NCI-H510A treated with DMSO at 0.1 percent for 48 hours (cell line): ENCODE measurements at places on chromosomes 5 and 9.

- DNase-seq: no peak
These were observed 672.1 kb upstream of the RIOK2 start for GRCh38 chr5:97854871-97855762.

DNA sequence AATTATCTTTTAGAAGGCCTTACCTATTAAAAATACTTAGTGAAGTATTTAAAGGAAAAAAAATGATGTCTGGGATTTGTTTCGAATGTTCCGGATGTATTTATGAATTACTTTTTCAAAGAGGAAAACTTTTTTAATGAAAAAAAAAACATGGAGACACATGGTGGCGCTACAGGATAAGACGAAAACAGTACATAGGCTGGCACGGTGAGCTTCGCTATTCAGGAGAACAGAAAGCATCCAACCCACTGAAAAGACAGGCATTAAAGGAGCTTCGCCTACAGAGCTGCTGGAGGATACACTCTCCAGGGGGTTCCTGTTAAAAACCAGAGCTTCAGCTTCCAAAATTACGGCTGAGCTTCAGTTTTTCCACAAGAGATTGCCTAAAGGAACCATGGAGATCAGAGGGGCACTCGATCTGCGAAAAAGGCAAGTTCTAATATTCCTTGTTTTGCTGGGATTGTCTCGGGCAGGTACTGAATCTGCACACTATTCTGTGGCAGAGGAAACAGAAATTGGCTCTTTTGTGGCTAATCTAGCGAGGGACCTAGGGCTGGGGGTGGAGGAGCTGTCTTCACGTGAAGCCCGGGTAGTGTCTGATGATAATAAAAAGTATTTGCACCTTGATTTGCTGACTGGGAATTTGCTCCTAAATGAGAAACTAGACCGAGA, at the start of gene PCDHB14:
TSS of gene PCDHB14 (plus strand) at position 232 of the 672 bp plus-strand sequence. CDS start at position 395, 163 bp downstream.
- no peak for DNase-seq

DNA sequence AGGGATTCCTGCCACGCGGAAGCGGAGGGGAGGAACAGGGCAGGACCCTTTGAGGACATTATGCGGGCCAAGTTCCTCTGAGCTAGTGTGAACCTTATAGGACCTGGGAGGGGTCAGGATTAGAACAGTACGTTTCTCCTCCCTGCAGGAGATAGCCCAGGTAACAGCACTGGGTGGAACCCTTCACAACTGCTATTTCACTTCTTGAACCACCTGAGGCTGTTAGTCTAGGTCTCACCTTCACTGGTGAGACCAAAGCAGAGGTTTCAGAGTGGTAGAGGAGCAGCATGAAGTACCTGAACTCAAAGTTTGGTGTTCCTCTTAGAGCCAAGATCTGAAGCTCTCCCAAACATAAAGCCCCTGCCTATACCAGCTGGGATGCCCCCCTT, 832 bp downstream of the EIF4EBP3 start:
- no peak for DNase-seq

GRCh38 chr5:178673801-178674295, 47.0 kb upstream of the CLK4 start:
- no peak for DNase-seq

DNA sequence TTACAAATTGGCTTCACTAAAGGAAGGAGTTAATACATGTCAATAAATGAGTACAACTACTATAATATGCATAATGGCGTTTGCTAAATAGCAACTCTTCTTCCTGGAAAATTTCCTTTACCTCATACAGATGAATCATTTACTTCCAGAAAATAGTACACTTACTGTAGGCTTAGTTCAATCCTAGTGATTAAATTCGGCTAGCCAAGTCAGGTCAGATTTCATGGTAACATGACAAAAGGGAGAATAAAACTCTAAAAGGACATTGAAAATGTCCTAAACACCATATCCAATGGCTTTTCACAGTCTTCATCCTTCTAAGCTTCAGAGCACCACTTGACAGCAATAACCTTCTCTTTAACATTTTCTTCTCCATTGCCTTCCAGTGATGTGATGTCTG, 42.1 kb upstream of the ZFAND5 start:
- no peak for DNase-seq

DNA sequence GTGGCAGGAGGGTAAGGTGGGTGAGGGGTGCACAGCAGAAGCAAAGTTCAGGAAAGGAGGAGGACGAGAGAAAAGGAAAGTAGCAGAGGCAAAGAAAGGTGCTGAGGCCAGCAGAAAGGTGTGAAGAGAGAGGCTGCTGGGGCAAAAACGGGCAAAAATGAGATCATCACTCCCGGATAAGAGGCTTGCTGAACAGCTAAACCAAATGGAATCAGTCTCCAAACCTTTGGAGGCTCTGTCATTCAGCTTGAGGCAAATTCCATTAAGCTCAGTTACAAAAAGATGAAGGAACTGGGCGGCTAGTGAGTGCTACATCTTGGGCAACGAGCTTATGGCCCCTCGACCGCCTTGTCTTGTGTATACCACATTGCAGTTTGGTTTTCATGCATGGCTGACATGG, 136.4 kb downstream of the FSTL4 start:
- no peak for DNase-seq

GRCh38 chr5:6371079-6371810, 7.1 kb downstream of the MED10 start:
- no peak for DNase-seq

GRCh38 chr9:77820293-77820954, 172.3 kb upstream of the GNA14 start:
- no peak for DNase-seq

DNA sequence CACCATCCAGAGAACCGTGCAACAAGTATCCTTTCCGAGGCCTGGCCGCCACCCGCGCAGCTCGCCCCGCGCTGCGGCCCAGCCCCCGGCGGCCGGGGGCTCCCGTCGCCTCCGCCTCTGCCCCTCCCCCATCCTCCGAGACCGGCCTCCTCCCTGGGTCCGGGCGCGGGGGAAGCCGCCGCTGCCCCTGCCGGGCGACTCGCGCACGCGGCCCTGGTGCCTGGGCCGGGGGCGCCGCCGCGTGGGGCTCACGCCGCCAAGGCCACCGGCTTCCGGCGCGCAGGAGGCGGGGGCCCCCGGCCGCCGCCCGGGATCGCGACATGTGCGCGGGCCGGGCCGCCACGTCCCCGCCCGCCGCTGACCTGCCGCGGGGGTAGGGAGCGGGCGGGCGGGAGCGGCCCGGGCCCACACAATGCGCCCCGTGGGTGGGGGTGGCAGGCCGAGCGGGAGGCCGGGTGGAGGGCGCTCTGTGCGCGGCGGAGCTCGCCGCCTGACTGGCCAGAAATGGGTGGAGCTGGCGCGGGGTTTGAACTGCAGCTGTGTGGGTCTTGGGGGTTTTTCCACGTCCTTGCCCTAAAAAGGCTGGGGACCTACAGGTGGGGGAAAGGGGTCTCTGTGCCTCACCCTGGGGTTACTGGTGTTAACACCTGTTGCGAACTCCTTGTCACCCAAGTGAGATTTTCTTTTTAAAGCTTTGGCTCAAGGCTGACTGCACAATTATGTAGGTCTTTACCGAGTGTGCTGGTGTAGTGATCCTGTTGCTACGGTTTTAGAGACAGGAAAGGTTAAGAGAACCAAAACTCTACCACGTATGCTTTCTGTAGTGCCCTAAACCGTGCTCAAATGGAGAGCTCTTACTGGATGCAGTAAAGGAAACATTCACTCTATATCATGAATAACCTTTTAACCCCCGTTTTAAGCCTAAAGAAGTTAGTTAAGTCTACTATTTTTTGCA, 32.3 kb downstream of the TNPO1 start:
- DNase-seq: no peak

DNA sequence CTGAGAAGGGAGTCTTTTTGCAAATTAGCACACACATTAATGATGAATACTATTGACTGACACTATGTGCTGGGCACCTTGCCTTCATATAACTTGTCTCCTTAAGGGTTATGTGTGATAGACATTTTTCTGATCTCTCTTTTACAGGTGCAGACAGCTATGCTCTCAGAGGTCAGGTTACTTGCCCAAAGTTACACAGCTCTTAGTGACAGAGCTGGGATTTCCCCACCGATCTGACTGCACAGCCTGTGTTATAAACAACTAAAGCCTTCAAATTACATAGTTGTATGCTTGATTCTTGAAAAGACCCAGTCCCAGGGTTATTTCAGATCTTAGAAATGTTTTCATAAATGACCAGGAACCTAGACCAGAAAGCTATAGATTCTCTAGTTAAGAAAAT, 462.7 kb downstream of the EBF1 start:
- DNase-seq: no peak

DNA sequence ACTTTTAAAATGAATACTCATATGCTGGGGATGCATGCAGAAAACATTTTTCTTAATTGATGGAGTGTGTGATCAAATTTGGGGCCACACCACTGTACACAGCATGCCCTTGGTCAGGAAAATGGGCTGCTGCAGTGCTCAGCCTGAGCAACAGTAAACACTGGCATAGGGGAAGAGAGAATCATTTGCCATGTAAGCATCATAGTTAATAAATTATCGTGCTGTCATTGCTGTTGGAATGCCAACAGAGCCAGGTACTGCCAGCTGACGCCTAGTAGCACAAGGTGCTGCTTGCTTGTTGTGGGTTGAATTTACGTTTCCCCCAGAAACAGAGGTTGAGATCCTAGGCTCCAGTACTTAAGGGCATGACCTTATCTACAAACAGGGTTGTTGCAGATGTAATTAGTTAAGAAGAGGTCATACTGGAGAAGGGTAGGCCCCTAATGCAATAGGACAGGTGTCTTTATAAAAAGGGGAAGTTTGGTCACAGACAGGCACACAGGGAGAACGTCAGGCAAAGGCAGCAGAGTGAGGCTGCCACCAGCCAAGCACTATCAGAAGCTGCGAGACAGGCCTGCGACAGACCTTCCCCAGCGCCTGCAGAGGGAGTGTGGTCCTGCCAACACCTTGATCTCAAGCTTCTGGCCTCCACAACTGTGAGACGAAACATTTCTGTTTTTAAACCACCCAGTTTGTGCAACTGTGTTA, 25.3 kb downstream of the DAP start:
- no peak for DNase-seq

- DNase-seq: no peak
These were observed 116.3 kb upstream of the SLC25A48 start for GRCh38 chr5:135718151-135718550.

DNA sequence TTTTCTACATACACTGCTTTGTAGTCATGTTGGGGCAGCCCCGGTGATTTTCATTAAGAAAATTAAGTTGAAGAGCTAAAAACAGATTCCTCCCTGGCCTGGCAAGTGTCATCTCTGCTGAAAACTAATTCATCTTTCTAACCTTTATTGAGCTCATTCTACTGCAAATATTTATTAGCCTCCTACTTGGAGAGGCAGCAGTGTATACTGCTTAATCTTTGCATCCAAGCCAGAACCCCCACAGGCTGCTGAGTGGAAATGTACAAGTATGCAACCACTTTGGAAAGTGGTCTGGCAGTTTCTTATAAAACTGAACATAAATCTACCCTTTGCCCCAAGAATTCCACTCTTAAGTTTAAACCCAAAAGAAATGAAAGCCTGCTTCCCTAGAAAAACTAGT, 223.4 kb downstream of the DRD1 start:
- DNase-seq: no peak

- DNase-seq: no peak
These were observed 165.3 kb downstream of the PAX5 start for GRCh38 chr9:36868586-36869282.

DNA sequence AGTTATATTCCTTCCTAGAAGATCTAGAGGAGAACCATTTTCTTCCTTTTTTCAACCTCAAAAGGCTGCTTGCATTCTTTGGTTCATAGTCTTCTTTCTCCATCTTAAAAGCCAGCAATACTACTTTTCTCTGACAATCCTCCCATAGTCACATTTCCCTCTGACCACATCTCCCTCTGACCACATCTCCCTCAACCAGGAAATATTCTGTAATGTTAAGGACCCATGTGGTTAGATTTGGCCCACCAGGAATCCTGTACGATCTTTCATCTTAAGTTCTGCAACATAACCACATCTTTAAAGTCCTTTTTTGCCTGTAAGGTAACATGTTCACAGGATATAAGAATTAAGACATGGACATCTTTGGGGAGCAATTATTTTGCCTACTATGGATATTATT, 179.4 kb upstream of the SPEF2 start:
- no peak for DNase-seq

DNA sequence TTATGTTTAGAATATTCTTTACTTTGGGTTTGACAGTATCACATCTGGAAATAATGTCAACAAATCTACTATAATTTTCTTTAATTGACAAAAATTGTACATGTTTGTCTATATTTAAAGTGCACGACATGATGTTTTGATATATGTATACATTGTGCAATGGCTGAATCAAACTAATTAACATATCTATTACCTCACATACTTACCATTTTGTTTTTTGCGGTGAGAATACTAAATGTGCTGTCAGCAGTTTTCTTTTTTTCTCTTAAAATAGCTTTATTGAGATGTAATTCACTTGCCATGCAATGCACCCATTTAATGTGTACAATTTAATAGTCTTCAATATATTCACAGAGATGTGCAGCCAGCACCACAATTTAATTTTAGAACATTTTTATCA, 10.6 kb upstream of the C6 start:
- no peak for DNase-seq

DNA sequence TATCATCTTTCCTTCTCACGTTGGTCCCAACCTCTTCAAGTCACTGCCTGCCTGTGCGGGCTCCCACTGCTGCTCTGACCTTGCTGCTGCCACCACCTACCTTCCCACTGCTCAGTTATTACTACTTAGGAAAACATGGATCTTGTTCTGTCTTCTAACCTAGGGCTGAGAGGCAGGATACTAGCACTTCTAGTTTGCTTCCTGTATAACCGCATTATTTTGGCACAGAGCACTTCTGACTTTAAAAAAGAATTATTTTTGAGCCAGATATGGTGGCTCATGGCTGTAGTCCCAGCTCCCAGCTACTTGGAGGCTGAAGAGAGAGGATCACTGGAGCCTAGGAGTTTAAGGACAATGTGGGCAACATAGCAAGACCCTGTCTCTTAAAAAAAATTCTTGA, 135.4 kb upstream of the GNA14 start:
- no peak for DNase-seq

GRCh38 chr5:160525471-160526261, 104.0 kb downstream of the PTTG1 start:
- no peak for DNase-seq

- no peak for DNase-seq
These were observed 160.1 kb upstream of the TAS2R1 start for GRCh38 chr5:9790276-9790675.

DNA sequence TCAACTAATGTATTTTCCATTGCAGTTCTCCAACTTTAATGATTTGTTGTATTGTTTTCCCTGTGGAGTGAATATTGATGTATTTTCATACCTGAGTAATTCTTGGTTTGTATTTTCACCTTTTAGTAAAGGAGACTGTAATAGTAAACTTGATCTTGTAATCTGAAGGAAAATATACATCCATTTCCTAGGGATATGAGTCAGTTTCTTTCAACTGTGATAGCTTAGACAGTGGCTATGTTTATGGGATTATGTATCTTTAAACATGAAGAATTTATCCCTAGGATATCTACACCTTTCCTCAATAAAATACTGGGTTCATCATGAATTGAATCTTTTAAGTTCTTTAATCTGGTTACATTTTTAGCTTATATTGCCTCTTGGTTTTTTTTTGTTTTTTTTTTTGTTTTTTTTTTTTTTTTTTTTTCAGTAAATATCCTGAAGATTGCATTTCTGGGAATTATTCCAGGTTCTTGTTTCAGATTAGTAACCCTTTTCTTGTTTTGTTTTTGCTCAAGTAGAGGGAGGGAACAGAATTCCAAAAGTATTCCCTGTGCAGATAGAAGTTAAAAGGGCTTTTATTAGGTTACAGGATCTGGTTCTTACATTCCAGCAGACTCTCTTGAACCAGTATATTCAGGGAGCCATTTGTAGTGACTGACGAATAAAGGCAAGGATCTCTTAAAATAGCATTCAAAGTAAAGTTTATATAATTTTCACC, 7.1 kb downstream of the WDR36 start:
- DNase-seq: no peak

GRCh38 chr9:89212171-89212570, 33.6 kb upstream of the SHC3 start:
- no peak for DNase-seq
